Stimulated activated CD4-positive, alpha-beta T cell treated with anti-CD3 and anti-CD28 coated beads, Interleukin-12 subunit alpha, Interleukin-12 subunit beta, amount 100 ng/mL, for 24 hours (primary cell): ENCODE measurements at places on chromosomes 6 and 20.

- DNase-seq = no peak
These were observed 39.8 kb upstream of the SMIM29 start for GRCh38 chr6:34288581-34288980.

DNA sequence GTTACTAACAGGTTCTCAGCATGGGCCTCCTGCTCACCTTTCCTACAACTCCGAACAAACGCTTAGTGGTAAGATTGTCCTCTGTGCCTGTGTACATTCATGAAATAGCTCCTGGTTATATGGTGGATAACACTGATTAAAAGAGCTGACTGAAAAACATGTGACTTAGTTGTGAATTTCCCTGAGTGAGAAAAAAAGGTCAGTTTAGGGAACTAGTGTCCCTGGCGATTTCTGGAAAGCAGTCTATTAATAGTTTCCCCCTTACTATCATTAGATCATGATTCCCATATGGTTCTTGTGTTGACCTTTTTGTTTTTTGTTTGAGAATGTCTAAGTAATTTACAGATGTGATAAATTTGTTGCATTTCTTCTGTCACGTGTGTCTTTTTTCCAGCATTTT, 15.6 kb downstream of the SNRPC start:
- DNase-seq = no peak

- no peak for DNase-seq
These were observed 37.3 kb downstream of the TRAM2 start for GRCh38 chr6:52539607-52540006.

DNA sequence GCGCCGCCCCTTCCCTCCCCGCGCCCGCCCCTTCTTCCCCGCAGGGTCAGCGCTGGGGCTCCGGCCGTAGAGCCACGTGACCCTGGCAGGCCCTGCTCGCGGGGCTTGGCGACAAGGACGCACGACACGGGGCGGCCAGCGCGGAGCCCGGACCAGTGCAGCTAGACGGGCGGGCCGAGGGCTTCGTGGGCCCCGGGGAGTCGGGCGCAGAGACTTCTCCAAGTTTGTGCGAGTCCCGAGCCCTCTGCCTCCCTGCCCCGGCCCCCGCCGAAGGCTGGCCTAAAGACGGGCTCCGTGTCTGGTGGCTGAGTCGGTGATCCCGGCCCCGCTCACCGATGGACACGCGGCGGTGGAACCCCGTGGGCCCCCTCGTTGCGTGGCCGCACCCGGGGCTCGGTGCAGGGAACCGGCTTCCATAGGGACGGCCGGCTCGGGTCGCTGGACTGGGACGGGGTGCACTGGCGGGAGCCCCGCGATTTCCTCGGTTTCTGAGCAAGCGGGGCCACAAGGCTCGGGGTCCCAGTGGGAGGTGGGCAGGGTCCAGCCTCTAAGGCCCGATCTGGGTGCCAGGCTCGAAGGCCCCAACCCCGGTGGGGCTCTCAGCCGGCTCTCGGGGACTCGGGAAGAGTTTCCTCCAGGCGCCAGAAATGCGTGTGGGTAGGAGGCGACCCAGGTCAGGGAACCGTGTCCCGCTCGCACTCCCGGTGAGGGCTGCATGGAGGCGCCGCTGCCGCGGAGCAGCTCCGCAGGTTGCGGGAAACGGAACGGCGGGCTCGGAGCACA, 452 bp upstream of the GATA5 start:
- no peak for DNase-seq

DNA sequence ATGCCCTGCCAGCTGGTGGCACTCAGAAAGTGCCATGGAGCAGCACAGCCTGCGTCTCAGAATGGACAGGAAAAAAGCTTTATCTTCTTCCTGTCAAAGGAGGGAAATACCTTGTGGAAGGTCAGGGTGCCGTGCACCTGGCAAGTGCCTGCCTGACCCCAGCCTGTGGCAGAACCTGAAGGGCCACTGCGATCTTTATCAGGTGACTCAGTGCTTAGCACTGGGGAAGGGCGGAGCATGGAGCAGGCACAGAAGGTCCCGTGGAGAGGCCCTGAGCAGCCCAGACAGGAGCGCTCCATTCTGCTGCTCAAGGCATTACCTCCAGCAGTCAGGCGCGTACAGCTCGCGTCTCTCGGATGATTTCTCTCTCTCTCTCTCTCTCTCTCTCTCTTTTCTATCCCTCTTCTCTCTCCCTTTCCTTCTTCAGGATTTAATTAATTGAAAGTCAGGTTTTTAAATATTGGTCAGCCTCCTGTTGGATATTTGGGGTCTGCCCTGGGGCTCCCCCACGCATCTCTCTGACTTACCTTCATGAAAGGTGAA, 31.7 kb downstream of the FOXC1 start:
- no peak for DNase-seq

DNA sequence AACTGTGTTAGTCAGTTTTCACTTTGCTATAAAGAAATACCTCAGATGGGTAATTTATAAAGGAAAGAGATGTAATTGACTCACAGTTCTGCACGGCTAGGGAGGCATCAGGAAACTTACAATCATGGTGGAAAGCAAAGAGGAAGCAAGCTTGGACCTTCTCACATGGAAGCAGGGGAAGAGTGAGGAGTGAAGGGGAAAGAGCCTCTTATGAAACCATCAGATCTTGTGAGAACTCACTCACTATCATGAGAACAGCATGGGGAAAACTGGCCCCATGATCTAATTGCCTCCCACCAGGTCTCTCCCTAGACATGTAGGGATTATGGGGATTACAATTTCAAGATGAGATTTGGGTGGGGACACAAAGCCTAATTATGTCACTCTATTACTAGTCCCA, 41.3 kb upstream of the PLAGL1 start:
- DNase-seq = no peak

DNA sequence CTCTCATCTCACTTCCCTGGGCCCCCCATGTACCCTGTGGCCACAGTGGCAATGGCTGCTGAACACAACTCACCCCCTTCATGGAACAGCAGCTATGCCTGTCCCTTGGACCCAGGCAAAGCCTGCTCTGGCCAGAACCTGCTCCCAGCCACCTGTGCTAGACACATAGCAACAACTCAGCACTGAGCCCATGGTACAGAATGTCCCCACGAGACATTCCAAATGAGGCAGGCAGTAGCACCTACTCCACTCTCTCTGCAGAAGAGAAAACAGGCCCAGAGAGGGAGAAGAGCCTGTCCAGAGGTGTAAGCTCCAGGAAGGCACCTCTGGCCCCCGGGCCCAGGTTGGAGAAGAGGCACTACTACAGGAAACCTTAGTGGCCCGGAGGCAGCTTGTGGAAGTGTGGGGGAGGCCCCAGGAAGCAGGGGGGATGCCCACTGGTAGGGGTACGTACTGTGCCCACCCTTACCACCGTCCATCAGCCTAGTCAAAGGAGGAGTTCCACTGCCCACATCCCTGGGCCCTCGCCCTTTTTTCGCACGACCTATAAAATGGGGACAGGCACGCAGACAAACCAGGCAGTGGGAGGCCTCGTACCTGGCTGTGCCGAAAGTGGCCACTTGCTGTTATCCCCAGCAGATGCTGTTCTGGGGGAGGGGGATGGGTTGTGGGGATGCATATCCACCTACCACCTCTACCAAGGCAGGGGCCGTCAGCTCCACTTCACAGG, 97.2 kb downstream of the ASXL1 start:
- DNase-seq = no peak

- no peak for DNase-seq
These were observed 24.6 kb downstream of the PMEPA1 start for GRCh38 chr20:57685146-57685758.
